H9 (cell line): ENCODE measurements at places on chromosomes 13 and 19.

GRCh38 chr19:56094449-56094848 is 26.6 kb downstream of the ZNF787 start:
- no peak for DNase-seq

DNA sequence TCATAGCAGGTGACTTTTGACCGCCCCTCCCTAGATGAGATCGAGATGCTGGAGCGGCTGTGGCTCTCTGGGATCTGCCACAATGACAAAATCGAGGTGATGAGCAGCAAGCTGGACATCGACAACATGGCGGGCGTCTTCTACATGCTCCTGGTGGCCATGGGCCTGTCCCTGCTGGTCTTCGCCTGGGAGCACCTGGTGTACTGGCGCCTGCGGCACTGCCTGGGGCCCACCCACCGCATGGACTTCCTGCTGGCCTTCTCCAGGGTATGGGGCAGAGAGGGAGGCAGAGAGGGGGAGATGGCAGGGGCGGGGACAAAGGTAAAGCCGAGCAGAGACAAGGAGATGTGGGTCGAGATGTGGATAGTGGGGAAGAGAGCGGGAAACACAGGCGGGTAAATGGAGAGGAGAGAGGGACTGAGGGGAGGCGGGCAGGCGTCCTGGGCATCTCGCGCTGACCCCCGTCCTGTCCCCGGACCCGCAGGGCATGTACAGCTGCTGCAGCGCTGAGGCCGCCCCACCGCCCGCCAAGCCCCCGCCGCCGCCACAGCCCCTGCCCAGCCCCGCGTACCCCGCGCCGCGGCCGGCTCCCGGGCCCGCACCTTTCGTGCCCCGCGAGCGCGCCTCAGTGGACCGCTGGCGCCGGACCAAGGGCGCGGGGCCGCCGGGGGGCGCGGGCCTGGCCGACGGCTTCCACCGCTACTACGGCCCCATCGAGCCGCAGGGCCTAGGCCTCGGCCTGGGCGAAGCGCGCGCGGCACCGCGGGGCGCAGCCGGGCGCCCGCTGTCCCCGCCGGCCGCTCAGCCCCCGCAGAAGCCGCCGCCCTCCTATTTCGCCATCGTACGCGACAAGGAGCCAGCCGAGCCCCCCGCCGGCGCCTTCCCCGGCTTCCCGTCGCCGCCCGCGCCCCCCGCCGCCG is 3.4 kb upstream of the GRWD1 start:
- DNase-seq = peak; percentile 46

- DNase-seq = peak; percentile 67
These were observed 17.6 kb downstream of the PPP1R12C start for GRCh38 chr19:55099557-55100506.

DNA sequence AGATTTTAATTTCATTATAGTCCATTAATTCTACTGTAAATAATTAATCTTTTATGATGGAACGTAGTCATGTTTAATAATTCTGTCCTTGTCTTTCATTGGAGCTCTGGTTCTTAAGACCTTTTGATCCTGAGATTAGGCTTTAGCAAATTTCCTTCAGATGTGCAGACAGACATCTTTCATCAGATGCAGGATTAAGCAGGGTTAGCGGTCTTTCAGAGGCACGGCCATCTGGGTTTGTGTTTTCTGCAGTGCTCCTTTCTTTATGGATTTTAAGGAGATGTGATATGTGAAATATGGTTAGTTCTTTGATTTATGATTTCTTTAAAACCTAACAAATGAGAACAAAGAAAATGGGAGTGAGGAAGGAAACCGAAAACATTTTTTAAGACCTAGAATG is 643.9 kb upstream of the SGCG start:
- no peak for DNase-seq

GRCh38 chr19:12090807-12091206 is 26.3 kb downstream of the ZNF844 start:
- DNase-seq = peak; percentile 58

DNA sequence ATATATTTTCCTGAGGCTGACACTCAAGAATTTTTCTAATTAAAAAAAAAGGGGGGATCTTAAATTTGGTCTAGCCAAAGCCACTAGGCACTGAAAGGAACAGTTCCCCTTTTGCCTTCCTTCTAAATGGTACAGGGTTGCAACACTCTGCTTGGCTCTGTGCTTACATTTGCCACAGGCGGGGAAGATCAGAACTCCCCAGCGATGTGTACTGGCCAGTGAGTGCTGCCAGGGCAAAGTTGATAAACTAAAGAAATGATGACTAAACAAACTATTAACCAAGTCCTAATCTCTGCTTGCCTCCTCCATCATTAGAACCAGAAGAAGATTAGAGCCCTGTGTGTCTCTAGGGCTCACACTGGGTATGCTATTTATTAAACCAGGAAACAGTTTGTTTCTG is 75.3 kb upstream of the SCEL start:
- DNase-seq = no peak

DNA sequence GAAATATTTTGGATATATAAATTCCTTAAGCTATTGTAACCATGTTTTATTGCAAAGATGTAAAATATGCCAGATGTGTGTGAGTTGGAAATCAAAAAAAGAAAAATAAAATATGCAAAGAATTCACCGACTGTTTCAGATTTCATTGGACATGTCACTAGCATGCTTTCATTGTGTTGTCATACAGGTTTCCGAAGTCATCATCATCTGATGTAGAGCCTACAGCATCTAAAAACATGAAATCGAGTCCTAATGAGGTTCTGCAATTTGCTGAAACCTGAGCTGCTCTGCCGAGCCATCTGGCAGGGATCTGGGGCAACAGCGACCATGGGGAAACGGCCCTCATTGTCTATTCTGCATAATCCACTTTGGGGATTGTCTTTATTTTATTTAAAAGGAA is 196.1 kb upstream of the MAB21L1 start:
- no peak for DNase-seq

GRCh38 chr13:98108341-98108740 is 34.6 kb upstream of the FARP1 start:
- no peak for DNase-seq

GRCh38 chr13:27988520-27988919 is at the start of gene URAD:
Gene URAD (minus strand): TSS chr13:27988693. CDS start chr13:27988637, 56 bp downstream.
- DNase-seq = no peak

- no peak for DNase-seq
These were observed 475 bp upstream of the ZC3H4 start for GRCh38 chr19:47113850-47114651.
